ENCODE measurements at places on chromosomes 5 and 9. TPM values are rescaled to one million over a fixed set of nuclear protein-coding genes. Genes with fewer than 3 reads are reported as not detected.
A peak's percentile ranks its signal among the peaks of the same experiment; 100 is the strongest.

- no peaks in the 10 kb centered on the region for H3K36me3 ChIP-seq
- H3K4me1 ChIP-seq = peaks cover 43% of the 10 kb centered on the region
- no peaks in the 10 kb centered on the region for H3K27me3 ChIP-seq
- DNase-seq = peak; percentile 90
Observed at GRCh38 chr9:72526901-72527800, 5.7 kb downstream of the TMC1 start.

ANP32B gene
- 367 TPM for total RNA-seq

DNA sequence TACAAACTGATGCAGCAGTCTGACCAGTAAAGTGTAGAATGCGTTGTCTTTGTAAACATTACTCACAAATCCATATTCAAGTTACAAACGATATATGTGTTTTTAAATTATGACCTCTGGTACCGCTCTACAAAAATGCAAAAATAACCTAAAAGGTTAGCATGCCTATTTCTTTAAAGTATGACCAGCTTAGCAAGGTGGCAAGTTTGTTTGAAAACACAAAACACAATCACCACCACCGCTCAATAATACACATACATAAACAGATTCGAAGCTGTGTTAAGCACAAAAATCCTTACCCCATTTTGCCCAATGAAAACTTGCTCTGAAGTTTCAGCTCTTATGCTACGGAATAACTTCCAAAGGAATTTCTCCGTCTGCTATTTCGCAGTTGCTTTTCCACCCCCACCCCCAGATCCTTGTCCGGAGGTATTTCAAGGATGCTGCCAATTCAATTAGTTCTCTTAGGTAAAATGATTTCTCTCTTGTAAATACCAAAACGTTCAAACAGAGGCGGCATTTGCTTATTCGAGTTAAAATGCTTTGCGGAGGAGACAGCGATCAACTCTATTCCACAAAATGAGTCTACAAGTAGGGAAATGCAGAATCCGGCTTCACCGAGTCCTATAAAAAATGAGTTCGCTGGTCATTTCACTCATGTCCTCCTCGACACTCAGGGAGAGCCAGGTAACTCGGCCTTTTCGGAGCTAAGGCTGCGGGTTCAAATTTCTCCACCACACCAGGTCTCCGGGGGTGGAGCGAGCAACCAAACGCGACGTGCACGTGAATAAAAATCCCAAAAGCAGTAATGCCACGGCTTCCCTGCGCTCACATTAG is 1.2 kb downstream of the HOMER1 start:
- peaks cover 48% of the 10 kb centered on the region for H3K4me1 ChIP-seq
- H3K27me3 ChIP-seq = peaks cover 19% of the 10 kb centered on the region
- peak overlapping the region; percentile 81 for H3K4me3 ChIP-seq
- no peaks in the 10 kb centered on the region for H3K36me3 ChIP-seq
- peak overlapping the region; percentile 47 for H3K27ac ChIP-seq

DNA sequence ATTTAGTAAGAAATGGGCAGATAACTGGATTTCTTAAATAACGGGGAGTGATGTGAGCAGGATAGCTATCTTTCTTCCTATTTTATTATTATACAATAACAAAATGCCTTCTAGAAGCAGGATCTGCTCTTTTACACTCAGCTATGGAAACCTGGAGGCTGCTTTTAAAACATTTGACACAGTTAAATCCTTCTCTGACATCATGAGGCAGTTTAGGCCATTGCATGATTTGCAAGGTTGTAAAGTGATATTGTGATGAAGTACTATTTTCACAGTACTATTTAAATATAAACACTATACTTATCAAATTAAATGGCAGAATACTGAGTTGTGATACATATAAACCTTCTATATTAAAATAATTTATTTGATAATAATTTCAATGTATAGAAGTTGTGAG is 93.9 kb downstream of the ZSWIM6 start:
- no peak overlapping the region for H3K27ac ChIP-seq
- H3K4me3 ChIP-seq = no peak overlapping the region
- no peaks in the 10 kb centered on the region for H3K27me3 ChIP-seq
- peaks cover 23% of the 10 kb centered on the region for H3K4me1 ChIP-seq
- H3K36me3 ChIP-seq = peaks cover 2% of the 10 kb centered on the region
- no peak for DNase-seq

DNA sequence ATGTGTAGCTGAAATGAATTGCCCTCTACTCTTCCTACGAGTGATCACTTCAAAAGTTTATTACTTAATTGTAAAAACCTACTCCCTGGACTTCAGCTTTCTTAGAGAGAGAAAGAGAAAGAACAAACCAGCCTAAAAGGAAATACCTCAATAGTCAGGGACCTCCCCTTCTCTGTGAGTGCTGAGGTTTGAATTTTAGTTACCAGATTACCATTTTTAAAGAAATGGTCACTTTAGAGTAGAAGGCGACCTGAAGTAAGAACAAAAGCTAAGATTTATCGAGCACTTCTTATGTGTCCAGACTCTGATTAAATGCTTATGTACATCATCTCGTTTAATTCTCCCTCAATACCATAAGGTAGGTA is 11.3 kb downstream of the RAPGEF1 start:
- peak overlapping the region; percentile 93 for H3K27ac ChIP-seq
- H3K36me3 ChIP-seq = peaks cover 19% of the 10 kb centered on the region
- H3K27me3 ChIP-seq = no peaks in the 10 kb centered on the region
- peak overlapping the region; percentile 66 for H3K4me3 ChIP-seq

GRCh38 chr5:23461576-23461975 is 45.8 kb upstream of the PRDM9 start:
- H3K4me1 ChIP-seq = no peaks in the 10 kb centered on the region
- H3K36me3 ChIP-seq = no peaks in the 10 kb centered on the region
- DNase-seq = no peak

GMCL2 gene
- total RNA-seq = not detected

TARS1 gene
- 285 TPM for total RNA-seq

DNA sequence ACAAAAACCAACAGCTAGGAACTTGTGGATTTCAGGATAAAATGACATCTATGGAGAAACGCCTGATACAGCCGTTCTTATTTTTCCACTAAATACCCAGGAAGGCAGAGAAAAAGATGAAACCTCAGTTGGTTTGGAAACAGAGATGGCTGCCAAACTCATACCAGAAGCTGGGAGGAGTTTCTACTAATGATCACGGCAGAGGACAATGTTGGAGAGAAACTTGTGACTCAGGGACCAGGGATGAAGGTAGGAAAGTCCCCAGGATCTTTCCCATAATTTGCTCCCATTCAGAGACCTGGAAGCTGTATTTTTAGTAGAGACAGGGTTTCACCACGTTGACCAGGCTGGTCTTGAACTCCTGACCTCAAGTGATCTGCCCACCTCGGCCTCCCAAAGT is 187.1 kb upstream of the IER5L start:
- H3K27ac ChIP-seq = no peak overlapping the region
- no peaks in the 10 kb centered on the region for H3K27me3 ChIP-seq
- H3K4me1 ChIP-seq = no peaks in the 10 kb centered on the region
- H3K4me3 ChIP-seq = no peak overlapping the region
- no peaks in the 10 kb centered on the region for H3K36me3 ChIP-seq

- H3K4me1 ChIP-seq = no peaks in the 10 kb centered on the region
- H3K36me3 ChIP-seq = no peaks in the 10 kb centered on the region
Observed at GRCh38 chr5:150999704-151000442, 20.5 kb upstream of the GPX3 start.

OR1J2 gene
- not detected for total RNA-seq

DNA sequence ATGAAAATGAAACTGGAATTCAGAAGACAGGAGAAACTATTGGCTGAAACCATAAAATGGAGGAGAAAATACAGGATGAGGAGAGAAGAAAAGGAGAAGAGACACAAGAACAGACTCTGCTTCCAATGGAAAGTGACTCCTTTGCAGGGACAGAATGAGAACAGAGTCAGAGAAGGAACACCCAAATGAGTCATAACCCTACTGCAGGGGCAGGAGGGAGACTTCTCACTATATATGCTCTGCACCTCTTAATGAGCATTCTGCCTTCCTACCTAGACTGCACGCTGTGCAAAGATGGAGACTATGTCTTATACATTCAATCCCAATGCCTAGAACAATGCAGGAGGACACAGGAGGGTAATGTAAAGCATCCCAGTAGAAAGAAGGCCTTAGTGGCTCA is 2.1 kb downstream of the SAXO1 start:
- no peak overlapping the region for H3K27ac ChIP-seq
- H3K4me1 ChIP-seq = peaks cover 7% of the 10 kb centered on the region
- H3K27me3 ChIP-seq = peaks cover 8% of the 10 kb centered on the region
- no peak overlapping the region for H3K4me3 ChIP-seq
- DNase-seq = no peak
- H3K36me3 ChIP-seq = no peaks in the 10 kb centered on the region

KCNT1 gene
- total RNA-seq = not detected

GRCh38 chr9:107480386-107480789 is 9.2 kb downstream of the KLF4 start:
- H3K4me1 ChIP-seq = no peaks in the 10 kb centered on the region
- no peak for DNase-seq
- H3K36me3 ChIP-seq = no peaks in the 10 kb centered on the region

DNA sequence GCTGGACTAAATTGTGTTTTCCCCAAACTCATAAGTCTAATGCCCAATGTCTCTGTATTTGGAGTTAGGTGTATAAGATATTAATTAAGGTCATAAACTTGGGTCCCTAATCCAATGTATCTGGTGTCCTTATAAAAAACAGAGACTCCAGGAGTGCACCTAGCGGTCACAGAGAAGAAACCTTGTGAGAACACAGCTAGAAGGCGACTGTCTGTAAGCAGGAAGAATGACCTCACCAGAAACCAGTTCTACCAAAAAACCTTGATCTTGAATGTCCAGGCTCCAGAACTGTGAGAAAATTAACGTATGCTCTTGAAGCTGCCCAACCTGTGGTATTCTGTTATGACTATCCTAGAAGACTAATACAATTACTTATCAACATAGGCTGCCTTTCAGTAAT is 591.7 kb upstream of the PTPRD start:
- H3K4me1 ChIP-seq = no peaks in the 10 kb centered on the region
- no peak overlapping the region for H3K4me3 ChIP-seq
- H3K27me3 ChIP-seq = no peaks in the 10 kb centered on the region
- DNase-seq = no peak
- no peaks in the 10 kb centered on the region for H3K36me3 ChIP-seq
- no peak overlapping the region for H3K27ac ChIP-seq

DNA sequence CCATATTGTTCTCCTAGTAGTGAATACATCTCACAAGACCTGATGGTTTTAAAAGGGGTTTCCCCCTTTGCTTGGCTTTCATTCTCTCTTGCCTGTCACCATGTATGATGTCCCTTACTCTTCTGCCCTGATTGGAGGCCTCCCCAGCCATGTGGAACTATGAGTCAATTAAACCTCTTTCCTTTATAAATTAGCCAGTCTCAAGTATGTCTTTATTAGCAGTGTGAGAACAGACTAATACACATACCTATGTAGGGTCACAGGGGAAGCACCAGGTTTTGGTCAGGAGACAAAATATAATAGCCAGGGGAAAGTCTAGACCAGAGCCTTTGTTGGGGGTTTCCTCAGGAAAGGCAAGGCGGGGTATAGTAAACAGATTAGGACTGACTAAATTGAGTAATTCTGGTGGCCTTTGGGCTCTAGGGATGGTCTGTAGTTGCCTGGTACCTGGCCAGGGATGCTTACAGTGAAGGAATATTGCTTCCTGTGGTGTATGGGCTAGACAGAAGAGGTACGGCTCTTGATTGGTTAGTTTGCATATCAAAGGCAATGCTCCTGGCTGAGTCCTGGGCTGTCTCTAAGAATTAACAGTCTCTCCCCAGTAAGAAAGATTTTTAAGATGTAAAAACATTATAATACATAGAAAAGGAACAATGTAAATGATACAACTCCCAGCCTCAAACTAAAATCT is 254.5 kb downstream of the ELAVL2 start:
- no peak for DNase-seq
- H3K27me3 ChIP-seq = no peaks in the 10 kb centered on the region
- H3K27ac ChIP-seq = no peak overlapping the region
- no peak overlapping the region for H3K4me3 ChIP-seq

DNA sequence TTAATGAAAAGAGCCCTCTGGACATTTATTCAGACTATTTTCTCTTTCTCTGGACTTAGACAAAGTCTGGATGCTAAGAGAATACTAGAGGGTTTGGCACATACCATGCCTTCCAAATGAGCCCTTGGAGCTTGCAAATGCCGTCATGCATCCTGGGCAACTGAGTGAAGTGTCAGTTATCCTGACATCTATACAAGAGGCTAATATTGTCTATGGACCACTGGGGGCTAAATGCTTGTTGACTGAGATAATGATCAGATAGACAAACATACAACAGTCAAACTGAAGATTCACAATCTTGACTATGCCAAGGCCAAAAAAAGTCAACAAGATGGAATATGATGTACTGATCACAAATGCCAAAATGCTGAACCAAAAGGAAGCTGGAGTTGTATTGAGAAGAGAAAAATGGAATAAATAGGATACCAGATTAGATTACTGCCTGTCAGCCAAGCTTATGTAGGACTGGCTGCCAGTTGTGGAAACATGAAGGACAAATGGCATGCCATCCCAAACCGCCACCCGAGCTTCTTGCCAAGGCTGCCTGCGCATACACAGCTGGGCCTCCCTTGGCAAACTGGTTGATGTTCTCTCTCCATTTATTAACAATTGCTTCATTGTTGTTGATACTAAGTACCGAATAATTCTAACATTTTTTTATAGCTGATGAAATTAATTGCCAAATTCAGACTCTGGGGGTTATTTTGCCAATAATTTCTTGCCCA is 240.1 kb upstream of the GRAMD2B start:
- DNase-seq = no peak
- H3K4me3 ChIP-seq = no peak overlapping the region
- H3K27ac ChIP-seq = no peak overlapping the region
- H3K4me1 ChIP-seq = no peaks in the 10 kb centered on the region

HCN1 gene
- total RNA-seq = not detected

Measured in activated CD4-positive, alpha-beta T cell treated with anti-CD3 and anti-CD28 coated beads for 36 hours (primary cell).